ENCODE measurements at places on chromosomes 2 and 18.

- DNase-seq = no peak
These were observed 62.7 kb downstream of the PTRHD1 start for GRCh38 chr2:24730481-24730880.

DNA sequence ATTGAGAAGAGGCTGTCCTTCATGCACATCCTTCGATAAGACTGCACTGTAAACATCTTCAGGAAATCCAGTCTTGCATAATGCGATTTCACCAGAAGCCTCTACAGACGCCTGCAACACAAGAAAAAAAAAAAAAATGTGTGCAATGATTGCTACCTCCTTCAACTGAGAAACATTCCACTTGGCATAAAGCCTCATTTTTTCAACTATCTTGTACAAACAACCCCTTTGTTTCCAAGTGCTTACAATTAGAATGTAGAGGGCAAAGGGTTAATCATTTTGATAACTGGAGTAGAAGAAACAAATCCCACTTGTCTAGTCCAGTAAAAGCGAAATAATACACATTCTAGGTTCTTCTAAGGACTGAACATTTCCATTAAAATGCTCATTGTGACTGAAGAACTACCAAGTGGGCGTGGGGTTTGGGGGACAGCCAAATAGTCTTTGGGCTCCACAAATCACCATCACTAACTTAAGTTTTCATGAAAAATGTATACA is 29.2 kb downstream of the CDH2 start:
- no peak for DNase-seq

DNA sequence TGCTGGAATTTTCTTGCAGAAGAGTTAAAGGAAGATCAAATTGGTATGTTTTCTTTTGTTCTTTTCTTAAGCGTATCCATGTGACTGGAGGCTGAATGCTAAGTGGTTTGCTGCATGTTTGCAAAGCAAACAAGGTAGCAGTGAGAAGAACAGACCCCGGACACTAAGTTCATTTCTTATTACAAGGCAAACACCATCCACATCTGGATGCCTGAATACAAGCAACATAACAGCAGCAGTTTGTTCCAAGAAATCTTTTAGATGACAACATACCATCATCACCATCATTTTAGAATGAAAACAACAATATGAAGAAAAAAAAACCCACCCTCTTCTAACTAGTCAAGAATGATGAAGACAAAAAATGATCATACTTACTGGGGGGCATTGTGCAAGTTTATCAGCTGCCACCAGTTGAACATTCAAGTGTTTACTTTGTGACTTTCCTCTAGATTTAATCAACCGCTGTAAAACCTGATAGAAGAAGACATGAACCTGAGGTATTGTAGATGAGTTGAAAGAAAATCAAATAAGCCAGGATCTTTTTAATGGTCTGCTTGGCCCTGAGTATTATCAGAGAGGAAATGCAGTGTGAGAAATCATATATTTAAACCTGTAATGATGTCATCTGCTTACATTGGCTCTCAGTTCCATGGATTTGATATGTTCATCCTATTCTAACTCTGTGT is 25.0 kb upstream of the ARL5A start:
- no peak for DNase-seq

DNA sequence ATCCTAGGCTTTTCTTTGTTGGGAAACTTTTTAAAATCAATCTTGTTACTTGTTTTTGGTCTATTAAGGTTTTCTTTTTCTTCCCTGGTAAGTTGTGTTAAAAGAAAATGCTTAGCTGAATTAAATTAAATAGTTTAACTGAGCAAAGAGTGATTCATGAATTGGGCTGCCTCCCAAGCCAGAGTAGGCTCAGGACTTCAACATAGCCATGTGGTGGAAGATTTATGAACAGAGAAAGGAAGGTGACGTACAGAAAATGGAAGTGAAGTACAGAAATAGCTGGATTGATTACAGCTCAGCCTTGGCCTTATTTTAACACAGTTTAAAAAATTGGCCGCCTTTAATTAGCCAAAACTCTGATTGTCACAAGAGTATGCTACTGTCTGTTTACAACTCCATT is 27.9 kb upstream of the GALNT5 start:
- DNase-seq = no peak

- no peak for DNase-seq
These were observed 212.8 kb downstream of the STK39 start for GRCh38 chr2:168034616-168035015.

GRCh38 chr2:10973766-10974165 is 62.0 kb downstream of the KCNF1 start:
- no peak for DNase-seq

GRCh38 chr2:1910021-1910420 is 165.7 kb upstream of the PXDN start:
- peak; percentile 47 for DNase-seq
